Hepatocyte (in vitro differentiated cells): ENCODE measurements at places on chromosomes 2 and 18.

- H3K4me3 ChIP-seq, result no peak overlapping the region
- DNase-seq, result no peak
- no peaks in the 10 kb centered on the region for H3K4me1 ChIP-seq
- H3K36me3 ChIP-seq, result no peaks in the 10 kb centered on the region
- H3K27ac ChIP-seq, result no peak overlapping the region
Measured at GRCh38 chr2:15253835-15254286, 307.3 kb downstream of the NBAS start.

GRCh38 chr2:117717072-117717471, 97.4 kb upstream of the DDX18 start:
- no peak overlapping the region for H3K4me3 ChIP-seq
- no peaks in the 10 kb centered on the region for H3K27me3 ChIP-seq
- DNase-seq, result no peak
- H3K4me1 ChIP-seq, result no peaks in the 10 kb centered on the region

GRCh38 chr2:216936954-216937357, 77.1 kb upstream of the TNP1 start:
- H3K36me3 ChIP-seq, result no peaks in the 10 kb centered on the region
- H3K4me3 ChIP-seq, result no peak overlapping the region
- H3K4me1 ChIP-seq, result peaks cover 11% of the 10 kb centered on the region
- peak; percentile 55 for DNase-seq
- H3K27ac ChIP-seq, result peak overlapping the region; percentile 35

DNA sequence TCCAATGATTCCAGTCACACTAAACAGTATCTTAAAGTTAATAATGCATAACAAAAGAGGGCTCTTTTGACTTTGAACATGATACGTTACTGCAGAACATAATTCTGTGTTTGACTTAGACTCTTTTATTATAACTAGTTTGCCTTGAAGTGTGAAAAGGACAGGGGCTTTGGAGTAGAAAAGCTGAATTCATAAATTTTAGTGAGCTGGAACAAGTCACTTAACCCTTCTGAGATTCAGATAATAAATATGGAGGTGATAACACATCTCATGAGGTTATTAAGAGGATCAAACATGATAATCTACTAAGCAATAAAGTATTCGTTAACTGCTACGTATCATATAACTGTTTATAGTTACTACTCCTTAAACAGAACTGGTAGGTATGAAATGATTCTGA, 44.7 kb upstream of the FLACC1 start:
- no peak overlapping the region for H3K27ac ChIP-seq
- H3K27me3 ChIP-seq, result no peaks in the 10 kb centered on the region
- DNase-seq, result no peak
- no peaks in the 10 kb centered on the region for H3K36me3 ChIP-seq

DNA sequence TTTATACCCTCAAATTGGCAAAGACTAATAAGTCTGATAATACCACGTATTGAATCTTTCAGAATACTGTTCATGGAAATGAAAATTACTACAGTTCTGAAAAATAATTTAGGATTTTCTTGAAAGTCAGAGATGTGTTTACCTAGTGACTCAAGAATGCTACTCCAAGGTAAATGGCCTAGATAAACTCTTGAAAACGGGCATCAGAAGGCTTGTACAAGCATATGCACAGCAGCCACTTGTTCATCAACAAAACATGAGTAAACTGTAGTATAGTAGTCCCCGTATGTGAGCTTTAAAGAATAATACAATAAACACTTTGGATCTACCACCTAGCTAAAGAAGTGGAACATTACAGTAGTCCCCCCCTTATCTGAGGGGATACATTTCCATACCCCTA, 157.5 kb downstream of the THADA start:
- no peaks in the 10 kb centered on the region for H3K27me3 ChIP-seq
- H3K36me3 ChIP-seq, result no peaks in the 10 kb centered on the region
- DNase-seq, result no peak
- no peak overlapping the region for H3K4me3 ChIP-seq
- H3K27ac ChIP-seq, result no peak overlapping the region
- peaks cover 15% of the 10 kb centered on the region for H3K4me1 ChIP-seq

DNA sequence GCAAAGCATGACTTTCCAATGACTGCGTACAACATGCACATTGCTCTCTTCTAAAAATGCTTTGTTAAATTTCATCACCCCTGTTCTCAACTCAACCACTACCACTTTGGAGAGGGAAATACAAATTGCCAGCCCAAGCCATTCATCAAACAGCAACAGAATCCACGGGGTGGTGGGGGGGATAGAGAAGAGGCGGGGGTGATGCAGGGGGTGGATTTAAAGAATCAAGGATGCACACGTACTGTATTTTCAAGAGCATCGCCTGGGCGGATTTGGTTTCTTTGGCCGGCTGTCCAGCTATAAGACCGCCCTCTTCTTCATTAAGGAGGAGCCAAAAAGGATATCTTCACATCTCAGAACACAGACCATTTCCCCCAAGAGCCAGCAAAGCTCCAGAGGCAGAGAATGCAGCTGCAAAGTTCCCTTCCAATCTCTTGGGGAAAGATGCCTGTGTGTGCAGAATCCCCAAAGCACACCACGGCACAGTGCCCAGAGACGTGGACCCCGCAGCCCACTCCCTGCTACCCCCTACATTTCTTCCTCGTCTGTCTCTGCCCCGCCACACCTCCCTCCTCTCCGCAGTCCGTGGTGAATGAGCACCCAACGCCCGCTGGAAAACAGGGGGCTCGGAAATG, 977 bp downstream of the SLC8A1 start:
- H3K27me3 ChIP-seq, result peaks cover 35% of the 10 kb centered on the region
- peak overlapping the region; percentile 70 for H3K27ac ChIP-seq
- H3K4me1 ChIP-seq, result no peaks in the 10 kb centered on the region
- DNase-seq, result peak; percentile 28
- no peaks in the 10 kb centered on the region for H3K36me3 ChIP-seq

DNA sequence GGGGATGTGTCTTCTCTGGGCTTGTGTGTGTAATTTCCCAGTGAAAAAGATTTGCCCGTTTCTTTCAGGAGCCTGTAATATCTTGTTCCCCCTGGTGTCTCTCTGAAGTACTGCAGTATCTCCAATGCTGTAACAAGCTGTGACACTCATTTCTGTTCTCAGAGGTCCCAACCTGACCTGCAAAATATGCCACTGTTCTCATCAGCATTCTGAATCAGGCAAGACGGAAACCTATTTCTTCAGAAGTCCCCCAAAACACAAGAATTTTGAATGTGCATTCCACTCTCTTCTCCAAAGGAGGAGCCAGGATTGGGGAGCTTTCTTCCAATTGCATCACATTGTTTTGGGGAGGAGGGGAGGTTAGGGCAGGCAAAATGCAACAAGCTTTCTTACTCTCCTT, 77.0 kb upstream of the CNGA3 start:
- no peaks in the 10 kb centered on the region for H3K4me1 ChIP-seq
- no peak overlapping the region for H3K4me3 ChIP-seq
- DNase-seq, result peak; percentile 72
- H3K27me3 ChIP-seq, result no peaks in the 10 kb centered on the region

- H3K27me3 ChIP-seq, result no peaks in the 10 kb centered on the region
- no peak overlapping the region for H3K27ac ChIP-seq
- H3K4me3 ChIP-seq, result no peak overlapping the region
- H3K36me3 ChIP-seq, result no peaks in the 10 kb centered on the region
- DNase-seq, result no peak
- H3K4me1 ChIP-seq, result no peaks in the 10 kb centered on the region
Measured at GRCh38 chr2:28318462-28319117, 74.1 kb upstream of the FOSL2 start.

DNA sequence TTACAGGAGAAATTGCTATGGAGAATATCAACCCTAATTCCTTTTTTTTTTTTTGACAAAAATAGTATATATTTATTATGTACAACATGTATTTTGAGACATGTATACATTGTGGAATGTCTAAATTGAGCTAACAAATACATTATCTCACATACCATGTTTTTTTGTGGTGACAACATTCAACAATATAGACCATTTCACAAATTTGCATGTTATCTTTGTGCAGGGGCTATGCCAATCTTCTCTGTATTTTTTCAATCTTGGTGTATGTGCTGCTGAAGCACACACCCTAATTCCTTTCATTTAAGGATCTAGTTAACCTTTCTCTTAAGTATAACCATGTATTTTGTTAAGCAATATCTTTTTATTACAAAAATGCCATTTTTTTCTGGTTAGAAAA, 13.2 kb downstream of the SLC39A10 start:
- H3K4me3 ChIP-seq, result no peak overlapping the region
- no peak for DNase-seq
- H3K4me1 ChIP-seq, result no peaks in the 10 kb centered on the region
- no peaks in the 10 kb centered on the region for H3K36me3 ChIP-seq
- no peak overlapping the region for H3K27ac ChIP-seq

- no peak overlapping the region for H3K27ac ChIP-seq
- H3K4me3 ChIP-seq, result no peak overlapping the region
- no peak for DNase-seq
- H3K27me3 ChIP-seq, result peaks cover 7% of the 10 kb centered on the region
Measured at GRCh38 chr2:134117676-134118075, 136.2 kb upstream of the MGAT5 start.

GRCh38 chr18:60249388-60249787, 123.2 kb downstream of the MC4R start:
- H3K4me1 ChIP-seq, result no peaks in the 10 kb centered on the region
- H3K4me3 ChIP-seq, result no peak overlapping the region
- no peaks in the 10 kb centered on the region for H3K36me3 ChIP-seq
- no peak overlapping the region for H3K27ac ChIP-seq
- no peaks in the 10 kb centered on the region for H3K27me3 ChIP-seq

DNA sequence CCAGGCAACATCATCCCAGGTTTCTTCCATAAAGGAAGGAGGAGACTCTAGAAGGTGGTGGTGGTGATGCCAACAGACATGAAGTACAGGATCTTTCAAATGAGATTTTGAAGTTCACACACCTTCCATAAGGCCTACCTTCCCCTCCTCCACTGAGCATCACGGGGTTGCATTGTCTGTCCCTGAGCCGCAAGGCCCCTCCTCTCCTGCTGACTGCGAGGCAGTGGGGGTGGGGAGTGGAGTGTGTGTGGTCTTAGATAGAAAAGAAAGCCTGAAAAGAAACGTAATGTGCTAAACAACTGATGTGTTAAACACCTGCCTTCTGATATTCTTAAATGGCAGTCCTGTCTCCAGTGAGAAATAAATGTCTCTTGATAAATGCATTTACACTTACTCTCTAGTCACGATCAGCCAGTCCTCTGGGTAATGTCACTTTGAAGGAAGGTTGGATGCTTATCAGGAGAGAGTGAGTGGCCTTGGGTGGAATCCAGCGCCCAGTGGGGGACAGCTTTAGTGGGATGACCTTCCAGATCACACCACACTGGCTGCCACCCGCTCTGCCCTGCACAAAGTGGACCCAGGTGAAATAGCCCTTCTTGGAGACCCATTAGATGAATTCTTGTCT, 5.5 kb upstream of the SCYGR5 start:
- no peaks in the 10 kb centered on the region for H3K36me3 ChIP-seq
- peaks cover 8% of the 10 kb centered on the region for H3K4me1 ChIP-seq
- peak; percentile 16 for DNase-seq
- no peaks in the 10 kb centered on the region for H3K27me3 ChIP-seq
- H3K27ac ChIP-seq, result peak overlapping the region; percentile 41

DNA sequence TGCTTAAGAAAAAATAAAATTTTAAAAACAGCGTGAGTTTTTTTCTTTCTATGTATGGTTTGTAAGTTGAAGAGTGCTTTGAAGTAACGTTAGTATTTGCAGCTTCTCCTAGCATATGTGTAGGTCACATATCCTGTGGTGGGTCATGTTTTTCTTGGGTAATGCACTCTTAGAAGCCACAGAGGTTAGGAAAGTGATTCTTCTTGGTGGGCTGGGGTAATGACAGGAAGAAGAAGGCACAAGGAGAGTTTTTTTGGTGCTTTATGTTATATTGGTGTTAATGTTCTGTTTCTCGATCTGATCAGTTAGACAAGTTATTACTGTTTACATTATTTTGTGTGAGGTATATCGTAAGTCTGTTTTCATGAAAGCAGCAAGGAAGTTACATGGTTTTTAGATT, 109.0 kb downstream of the ICA1L start:
- H3K27me3 ChIP-seq, result no peaks in the 10 kb centered on the region
- H3K4me1 ChIP-seq, result no peaks in the 10 kb centered on the region
- DNase-seq, result no peak
- H3K4me3 ChIP-seq, result no peak overlapping the region
- H3K36me3 ChIP-seq, result no peaks in the 10 kb centered on the region
- no peak overlapping the region for H3K27ac ChIP-seq

GRCh38 chr18:61755555-61755954, 137.3 kb downstream of the RNF152 start:
- no peak for DNase-seq
- H3K4me1 ChIP-seq, result no peaks in the 10 kb centered on the region
- H3K36me3 ChIP-seq, result no peaks in the 10 kb centered on the region
- H3K4me3 ChIP-seq, result no peak overlapping the region

GRCh38 chr2:211093743-211094303, 537.4 kb downstream of the CPS1 start:
- no peak overlapping the region for H3K27ac ChIP-seq
- peak; percentile 33 for DNase-seq
- H3K4me1 ChIP-seq, result no peaks in the 10 kb centered on the region
- H3K4me3 ChIP-seq, result no peak overlapping the region
- H3K27me3 ChIP-seq, result no peaks in the 10 kb centered on the region
- H3K36me3 ChIP-seq, result no peaks in the 10 kb centered on the region

GRCh38 chr2:116696223-116696622, 1118.3 kb upstream of the DDX18 start:
- no peak overlapping the region for H3K27ac ChIP-seq
- H3K4me1 ChIP-seq, result no peaks in the 10 kb centered on the region
- H3K36me3 ChIP-seq, result no peaks in the 10 kb centered on the region
- H3K4me3 ChIP-seq, result no peak overlapping the region
- no peak for DNase-seq

- peak; percentile 46 for DNase-seq
- peak overlapping the region; percentile 83 for H3K4me3 ChIP-seq
- peaks cover 41% of the 10 kb centered on the region for H3K27me3 ChIP-seq
Measured at GRCh38 chr18:2847317-2848246, 776 bp downstream of the EMILIN2 start.

DNA sequence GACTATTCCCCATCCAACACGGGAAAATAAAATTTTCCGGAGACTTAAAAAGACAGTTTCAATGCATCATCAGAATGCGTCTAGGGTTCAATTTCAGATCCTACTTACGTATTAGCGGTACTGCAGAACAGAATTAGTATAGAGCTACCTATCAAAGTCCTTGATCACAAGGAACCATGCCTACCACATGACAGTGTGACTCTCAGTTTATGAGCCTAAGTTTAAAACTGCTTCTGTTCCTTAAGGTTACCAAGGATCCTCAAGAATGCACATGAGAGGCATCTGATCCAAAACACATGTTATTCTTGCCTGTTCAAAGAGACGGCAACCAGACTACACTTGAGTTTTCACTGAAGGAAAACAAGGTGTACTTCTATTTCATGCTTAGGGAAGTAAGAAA, 369.7 kb downstream of the EPHA4 start:
- H3K4me1 ChIP-seq, result peaks cover 17% of the 10 kb centered on the region
- no peak overlapping the region for H3K27ac ChIP-seq
- DNase-seq, result no peak
- no peak overlapping the region for H3K4me3 ChIP-seq

GRCh38 chr2:143133783-143134182, 4.6 kb downstream of the ARHGAP15 start:
- no peaks in the 10 kb centered on the region for H3K4me1 ChIP-seq
- H3K4me3 ChIP-seq, result no peak overlapping the region
- H3K36me3 ChIP-seq, result no peaks in the 10 kb centered on the region
- DNase-seq, result no peak
- no peak overlapping the region for H3K27ac ChIP-seq
